ENCODE measurements at places on chromosomes 12 and 14.

GRCh38 chr12:71999795-72000194 is 61.1 kb downstream of the TPH2 start:
- no peak for DNase-seq

DNA sequence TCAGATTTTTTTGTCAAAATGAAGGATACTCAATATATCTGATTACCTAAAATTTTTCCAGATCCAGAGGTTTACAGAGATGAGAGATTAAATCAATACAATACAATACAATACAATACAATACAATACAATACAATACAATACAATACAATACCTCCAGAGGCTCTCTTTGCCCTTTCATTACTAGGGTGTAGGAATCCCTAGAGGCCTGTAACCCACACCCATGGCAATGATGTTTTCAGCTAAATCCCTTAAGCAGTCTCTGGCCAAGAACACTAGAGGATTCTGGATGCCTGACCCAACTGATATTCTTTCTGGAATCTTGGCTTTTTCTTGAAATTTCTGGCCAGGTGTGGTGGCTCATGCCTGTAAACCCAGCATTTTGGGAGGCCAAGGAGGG is 23.7 kb upstream of the AEBP2 start:
- DNase-seq, result no peak

- no peak for DNase-seq
These were observed 15.4 kb downstream of the TRIM9 start for GRCh38 chr14:51079489-51079888.

- DNase-seq, result no peak
These were observed 7.4 kb upstream of the TMEM132C start for GRCh38 chr12:128259556-128260070.

- no peak for DNase-seq
These were observed 7.1 kb downstream of the MAP3K12 start for GRCh38 chr12:53492188-53492587.

DNA sequence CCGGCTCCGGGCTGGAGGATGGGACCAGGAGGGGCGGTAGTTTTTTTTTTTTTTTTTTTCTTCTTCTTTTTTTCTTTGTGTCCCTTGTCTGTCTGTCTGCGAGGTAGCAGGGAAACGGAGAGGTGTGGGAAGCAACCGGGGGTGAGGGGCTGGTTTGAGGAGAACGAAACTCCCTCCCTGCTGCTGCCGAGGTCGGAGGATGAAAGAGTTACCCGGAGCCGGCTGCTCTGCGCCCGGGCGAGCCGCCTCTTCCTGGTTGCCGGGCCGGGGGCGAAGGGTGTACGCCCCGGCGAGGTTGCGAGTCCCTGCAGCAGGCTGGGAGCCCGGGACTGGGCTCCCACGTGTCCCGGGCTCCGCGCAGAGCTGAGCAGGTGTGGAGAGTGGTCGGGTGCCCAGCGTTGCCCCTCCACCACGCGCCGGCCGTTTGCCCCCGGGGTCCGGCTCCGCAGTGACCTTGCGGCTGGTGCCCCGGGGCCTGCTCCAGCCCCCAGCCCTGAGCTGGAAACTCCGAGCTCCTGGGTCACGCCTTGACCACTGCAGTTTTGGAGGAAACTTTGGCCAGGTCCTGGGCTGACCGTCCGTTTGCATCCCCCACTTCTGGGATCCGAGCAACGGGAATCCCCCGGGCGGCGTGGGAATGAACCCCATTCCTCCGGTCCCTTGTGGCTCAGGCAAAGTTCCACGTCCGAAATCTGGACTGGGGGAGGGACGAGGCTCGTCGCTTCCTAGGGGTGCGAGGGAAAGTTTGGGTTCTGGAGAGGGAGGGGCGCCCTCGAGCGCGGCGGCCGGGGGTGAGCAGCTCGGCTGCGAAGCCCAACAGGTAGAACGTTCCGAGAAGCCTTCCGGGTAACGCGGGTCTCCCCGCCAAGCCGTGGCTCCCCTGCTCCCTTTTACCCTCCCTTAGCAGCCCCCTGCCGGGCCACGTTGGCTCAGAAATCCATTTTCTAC is 1.3 kb downstream of the CHST11 start:
- DNase-seq, result no peak

DNA sequence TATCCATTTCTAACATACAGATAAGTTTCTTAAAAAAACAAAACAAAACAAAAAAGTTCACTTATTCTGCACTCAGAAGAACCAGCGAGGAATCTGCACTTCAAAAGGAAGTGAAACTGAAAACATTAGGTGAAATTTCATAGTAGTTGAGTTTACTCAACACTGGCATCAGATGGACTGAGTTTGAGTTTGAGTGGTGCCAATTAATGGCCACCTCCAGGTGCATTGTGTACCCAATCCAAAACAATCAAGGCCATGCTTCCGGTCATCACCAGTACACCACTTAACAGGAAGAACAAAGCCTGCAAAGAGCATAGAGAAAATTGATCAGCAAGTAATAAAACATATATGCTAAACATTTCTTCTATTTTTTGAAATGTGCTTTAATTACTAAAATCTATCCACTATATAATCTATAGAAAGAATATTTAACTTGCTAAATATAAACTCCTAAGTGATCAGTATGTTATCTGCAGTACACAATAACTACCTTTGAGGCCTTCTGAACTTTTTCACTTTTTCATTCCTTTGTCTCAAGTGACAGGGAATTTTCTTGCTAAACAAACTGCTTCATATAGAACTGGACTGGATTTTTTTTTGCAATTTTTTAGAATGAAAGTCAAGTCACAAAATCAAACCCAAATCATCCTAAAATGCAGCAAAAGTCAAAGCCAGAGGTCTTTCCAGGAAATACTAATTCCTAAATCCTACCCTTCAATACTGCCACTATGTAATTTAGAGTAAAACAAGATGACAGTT is 11.5 kb downstream of the SLC38A2 start:
- no peak for DNase-seq

- no peak for DNase-seq
These were observed 131.0 kb upstream of the LMNTD1 start for GRCh38 chr12:25684070-25684469.

DNA sequence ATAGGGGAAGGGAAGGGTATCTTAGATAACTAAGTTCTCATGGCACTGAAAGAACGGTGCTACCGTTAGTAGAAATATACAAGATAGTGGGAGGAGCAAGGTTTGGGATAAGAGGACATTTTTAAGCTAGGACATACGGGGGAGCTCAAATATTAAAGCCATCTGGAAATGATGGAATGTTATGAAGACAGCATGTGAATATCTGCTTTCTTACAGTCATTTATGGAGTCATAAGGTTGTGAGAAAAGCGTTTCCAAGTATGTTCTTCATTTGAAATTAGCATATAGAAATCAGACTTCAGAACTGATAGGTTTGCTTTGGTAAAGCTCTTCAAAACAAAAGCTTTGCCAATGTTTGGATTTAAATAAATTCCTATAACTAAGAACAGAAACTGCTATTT is 62.3 kb downstream of the OTOGL start:
- no peak for DNase-seq

GRCh38 chr14:58193542-58193941 is 6.4 kb upstream of the ACTR10 start:
- no peak for DNase-seq

DNA sequence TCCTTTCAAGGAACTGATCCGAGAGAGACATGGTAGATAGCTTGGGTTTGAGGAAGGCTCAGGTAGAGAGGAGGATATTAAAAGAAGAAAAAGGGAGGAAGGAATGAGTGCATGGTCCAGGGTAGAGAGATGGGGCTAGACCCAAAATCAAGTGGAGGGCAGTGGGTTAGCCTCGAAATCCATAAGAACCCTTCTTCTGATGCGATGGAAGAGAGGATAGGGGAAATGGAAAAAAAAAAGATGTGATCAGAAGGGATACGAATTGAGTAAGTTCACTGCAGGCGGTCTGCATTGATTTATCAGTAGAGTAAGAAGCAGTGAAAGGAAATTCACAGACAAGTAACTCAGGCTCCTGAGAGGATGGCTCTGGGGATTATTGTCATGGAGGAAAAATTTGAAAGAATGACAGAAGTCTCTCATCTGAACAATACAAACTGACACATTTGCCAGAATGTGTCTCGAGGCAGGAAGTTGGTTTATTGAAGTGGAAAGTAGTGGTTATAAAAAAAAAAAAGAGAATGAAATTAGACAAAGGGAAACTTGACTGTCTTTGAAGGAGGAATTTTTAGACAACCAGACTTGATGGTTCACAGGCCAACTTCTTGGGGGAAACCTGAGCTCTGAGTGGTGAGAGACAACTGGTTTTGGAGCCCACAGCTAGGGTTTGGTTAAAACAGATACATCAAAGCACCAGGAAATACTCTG is 10.2 kb downstream of the PPFIBP1 start:
- DNase-seq, result no peak

- DNase-seq, result no peak
These were observed 465.4 kb downstream of the FSCB start for GRCh38 chr14:44041700-44042099.
